Stimulated activated CD8-positive, alpha-beta memory T cell treated with anti-CD3 and anti-CD28 coated beads, Interleukin-12 subunit alpha, Interleukin-12 subunit beta, amount 100 ng/mL, for 4 hours (primary cell): ENCODE measurements at places on chromosomes 2 and 18.

DNA sequence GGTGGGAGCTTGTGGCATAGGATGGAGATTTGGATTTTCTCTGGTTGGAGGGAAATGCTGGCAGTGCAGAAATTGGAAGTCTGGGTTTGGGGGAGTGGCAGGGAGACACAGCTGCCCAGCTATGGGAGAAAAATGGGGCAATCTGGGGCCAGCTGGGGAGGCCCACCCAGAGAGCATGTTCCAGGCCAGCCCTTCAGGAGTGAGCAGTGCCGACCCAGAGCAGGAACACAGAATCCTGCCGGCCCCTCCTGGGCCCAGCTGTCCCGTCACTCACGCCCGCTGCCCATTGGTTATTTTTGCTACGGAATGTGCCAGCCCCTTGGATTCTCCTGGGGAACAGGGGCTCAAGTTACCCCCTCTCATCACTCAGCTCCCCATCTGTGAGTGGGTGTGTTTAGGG, 4.9 kb downstream of the SPEG start:
- no peak for DNase-seq

GRCh38 chr18:10736984-10737383, 211.2 kb downstream of the NAPG start:
- DNase-seq: no peak

GRCh38 chr2:200258881-200259576, 47.5 kb upstream of the SPATS2L start:
- DNase-seq: no peak

DNA sequence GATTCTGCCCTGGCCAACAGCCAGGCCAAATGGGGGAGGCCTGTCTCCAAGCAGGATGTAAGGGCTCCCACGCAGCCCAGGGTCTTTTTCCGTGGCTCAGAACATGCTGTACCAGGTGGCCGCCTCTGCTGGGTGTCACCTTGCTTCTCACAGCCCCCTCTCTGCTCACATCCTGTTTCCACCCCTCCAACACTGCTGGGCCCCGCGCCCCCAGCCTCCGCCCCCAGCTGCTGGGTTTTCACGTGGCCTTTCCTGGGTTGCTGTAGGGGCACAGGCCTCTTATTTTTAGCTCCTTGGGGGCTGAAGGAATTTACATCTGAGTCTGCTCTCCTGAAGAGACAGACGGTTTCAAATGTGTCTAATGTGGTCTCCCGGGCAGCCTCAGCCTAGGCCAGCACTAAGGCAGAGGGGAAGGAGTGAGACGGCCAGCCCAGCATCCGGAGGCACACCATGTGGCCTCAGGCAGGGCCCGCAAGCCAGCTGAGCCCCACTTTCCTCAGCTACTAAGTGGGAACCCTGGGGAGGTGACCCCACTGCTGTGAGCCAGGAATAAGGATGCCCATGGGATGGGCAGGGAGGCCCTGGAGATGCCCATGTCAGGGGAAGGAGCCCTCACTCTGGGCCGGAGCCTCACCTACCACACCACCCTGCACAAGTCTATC, 18.7 kb upstream of the DUSP2 start:
- peak; percentile 86 for DNase-seq

- DNase-seq: no peak
Measured at GRCh38 chr2:32947076-32947483, 327 bp downstream of the LTBP1 start.

DNA sequence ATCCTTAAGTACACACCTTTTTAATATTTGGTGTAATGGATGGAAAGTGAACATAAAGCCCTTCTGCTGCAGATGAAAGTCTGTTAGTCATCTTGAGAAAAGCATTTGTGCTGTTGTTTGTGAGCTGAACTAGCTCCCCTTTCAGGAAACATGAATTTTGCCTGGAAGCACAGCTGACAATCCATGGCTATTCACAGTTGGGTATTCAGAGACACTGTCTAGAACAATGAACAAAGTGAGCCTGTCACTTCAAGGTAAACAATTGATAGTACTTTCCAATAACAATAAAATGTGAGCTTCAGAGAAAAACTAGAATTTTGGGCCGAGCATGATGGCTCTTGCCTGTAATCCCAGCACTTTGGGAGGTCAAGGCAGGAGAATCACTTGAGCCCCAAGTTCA, 6.8 kb upstream of the EFHD1 start:
- DNase-seq: no peak

DNA sequence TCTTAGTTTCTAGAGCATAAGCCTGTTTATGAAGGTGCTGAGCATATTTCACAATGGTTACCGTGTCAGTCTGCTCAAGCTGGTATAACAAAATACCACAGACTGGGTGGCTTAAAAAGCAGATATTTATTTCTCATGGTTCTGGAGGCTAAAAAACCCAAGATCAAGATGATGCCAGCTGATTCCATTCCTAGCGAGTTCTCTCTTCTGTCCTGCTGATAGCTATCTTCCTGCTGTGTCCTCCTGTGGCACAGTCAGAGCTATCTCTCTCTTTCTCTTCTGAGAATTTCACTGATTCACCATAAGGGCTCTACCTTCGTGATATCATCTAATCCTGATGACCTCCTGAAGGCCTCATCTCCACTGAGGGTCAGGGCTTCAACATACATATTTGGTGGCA, 273.0 kb downstream of the CDH2 start:
- DNase-seq: no peak

- DNase-seq: no peak
Measured at GRCh38 chr2:29033656-29034055, 40.7 kb downstream of the PCARE start.

DNA sequence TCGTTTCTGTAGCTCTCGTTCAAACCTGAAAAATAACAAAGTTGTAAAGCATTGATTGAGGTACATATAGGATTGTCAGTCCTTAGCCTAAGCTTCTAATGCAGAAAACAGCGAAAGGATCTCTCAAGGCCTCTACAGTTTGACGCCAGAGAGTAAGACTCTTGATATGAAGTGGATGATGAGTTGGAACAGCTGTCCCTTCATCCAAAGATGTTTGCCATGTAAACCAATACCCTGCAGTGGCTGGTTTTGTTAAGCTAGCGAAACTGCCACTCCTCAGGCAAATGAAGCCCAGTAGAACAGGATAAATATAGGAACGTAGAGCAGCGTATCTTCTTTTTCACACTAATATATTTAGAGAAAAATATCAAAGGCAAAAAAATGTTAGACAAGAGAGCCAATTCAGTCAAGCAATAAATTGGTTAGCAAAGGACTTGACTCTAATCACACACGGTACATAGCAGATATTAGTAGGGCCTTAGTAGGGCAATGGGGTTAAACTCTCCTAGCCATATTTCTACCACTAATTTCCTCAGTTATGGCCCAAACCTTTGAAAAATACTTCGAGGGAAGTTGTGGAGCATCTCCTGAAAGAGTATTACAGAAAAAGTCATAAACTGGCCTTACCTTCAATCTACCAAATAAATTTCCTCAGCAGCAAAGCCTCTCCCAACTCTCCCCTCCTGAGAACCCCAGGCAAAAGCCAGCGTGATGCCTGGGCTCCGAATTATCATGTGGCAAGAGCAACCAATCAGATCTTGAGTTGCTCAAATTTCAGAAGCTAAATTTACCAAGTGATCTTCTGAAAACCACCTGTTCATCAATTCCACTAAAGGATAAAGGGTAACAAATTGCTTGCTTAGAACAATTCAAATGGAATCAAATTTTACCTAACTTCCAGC, at the start of gene NEB:
NEB (minus strand) TSS at position 706 of the 902 bp plus-strand sequence. CDS start 1,320 bp downstream, outside the sequence.
- no peak for DNase-seq
